ENCODE measurements at places on chromosomes 2 and 18. TPM values are rescaled to one million over a fixed set of nuclear protein-coding genes. Genes with fewer than 3 reads are reported as not detected.

MAP3K2 gene
- 37.1 TPM for total RNA-seq

TSPYL6 gene
- under 0.01 TPM for total RNA-seq

MGAT4A gene
- total RNA-seq, result 24.8 TPM

AGAP1 gene
- 35.2 TPM for total RNA-seq

MPP4 gene
- 0.25 TPM for total RNA-seq

PPP1CB gene
- 228 TPM for total RNA-seq

RBM43 gene
- 3.9 TPM for total RNA-seq

RPL31 gene
- 684 TPM for total RNA-seq

AGXT gene
- total RNA-seq, result not detected

ACOXL gene
- not detected for total RNA-seq

SFXN5 gene
- total RNA-seq, result 20.7 TPM

SERPINB8 gene
- total RNA-seq, result 0.98 TPM

MPHOSPH10 gene
- total RNA-seq, result 26.1 TPM

PLCD4 gene
- total RNA-seq, result 0.25 TPM

FAM110C gene
- 7.4 TPM for total RNA-seq

IL18R1 gene
- not detected for total RNA-seq

FARSB gene
- total RNA-seq, result 25.1 TPM

INSIG2 gene
- total RNA-seq, result 21.6 TPM

IL1RL1 gene
- total RNA-seq, result 0.25 TPM

SPP2 gene
- not detected for total RNA-seq

RUFY4 gene
- not detected for total RNA-seq

CHAC2 gene
- total RNA-seq, result 3.2 TPM

TNFRSF11A gene
- under 0.01 TPM for total RNA-seq

AQP12B gene
- total RNA-seq, result not detected

HMSD gene
- total RNA-seq, result 0.25 TPM

NAT8 gene
- total RNA-seq, result not detected

REG3A gene
- not detected for total RNA-seq

SLC4A1AP gene
- 26.3 TPM for total RNA-seq

NAB1 gene
- 44.7 TPM for total RNA-seq

PSMA8 gene
- total RNA-seq, result not detected

HOXD3 gene
- total RNA-seq, result not detected

NT5C1B gene
- not detected for total RNA-seq

IGFBP5 gene
- total RNA-seq, result 34.9 TPM

UGT1A10 gene
- not detected for total RNA-seq

CTIF gene
- 59.0 TPM for total RNA-seq

MOCOS gene
- 0.25 TPM for total RNA-seq

INPP5D gene
- total RNA-seq, result 2.7 TPM

ASTL gene
- not detected for total RNA-seq

REG1B gene
- total RNA-seq, result not detected

CD207 gene
- total RNA-seq, result not detected

CDH19 gene
- 0.25 TPM for total RNA-seq

FN1 gene
- total RNA-seq, result 203 TPM

PPM1G gene
- total RNA-seq, result 47.7 TPM

PROKR1 gene
- 0.25 TPM for total RNA-seq

RNF152 gene
- total RNA-seq, result 60.7 TPM

SF3B6 gene
- 84.1 TPM for total RNA-seq
